ENCODE measurements at places on chromosomes 5 and 9. TPM values are rescaled to one million over a fixed set of nuclear protein-coding genes. Genes with fewer than 3 reads are reported as not detected.
A peak's percentile ranks its signal among the peaks of the same experiment; 100 is the strongest.

- H3K27me3 ChIP-seq, result no peaks in the 10 kb centered on the region
- peaks cover 57% of the 10 kb centered on the region for H3K36me3 ChIP-seq
- no peak for DNase-seq
- H3K4me1 ChIP-seq, result peaks cover 56% of the 10 kb centered on the region
- H3K4me3 ChIP-seq, result peak overlapping the region; percentile 97
These were observed 1.1 kb downstream of the MAML1 start for GRCh38 chr5:179733772-179734126.

- no peak overlapping the region for H3K4me3 ChIP-seq
- H3K4me1 ChIP-seq, result no peaks in the 10 kb centered on the region
- no peak for DNase-seq
- peaks cover 5% of the 10 kb centered on the region for H3K27me3 ChIP-seq
- H3K36me3 ChIP-seq, result no peaks in the 10 kb centered on the region
These were observed 403.0 kb downstream of the ARHGEF28 start for GRCh38 chr5:74028976-74029375.

- no peak overlapping the region for H3K27ac ChIP-seq
- H3K36me3 ChIP-seq, result peaks cover 2% of the 10 kb centered on the region
- H3K4me1 ChIP-seq, result peaks cover 22% of the 10 kb centered on the region
- no peak overlapping the region for H3K4me3 ChIP-seq
- no peaks in the 10 kb centered on the region for H3K27me3 ChIP-seq
- DNase-seq, result no peak
These were observed 142.9 kb upstream of the POU5F2 start for GRCh38 chr5:93884254-93884653.

DNA sequence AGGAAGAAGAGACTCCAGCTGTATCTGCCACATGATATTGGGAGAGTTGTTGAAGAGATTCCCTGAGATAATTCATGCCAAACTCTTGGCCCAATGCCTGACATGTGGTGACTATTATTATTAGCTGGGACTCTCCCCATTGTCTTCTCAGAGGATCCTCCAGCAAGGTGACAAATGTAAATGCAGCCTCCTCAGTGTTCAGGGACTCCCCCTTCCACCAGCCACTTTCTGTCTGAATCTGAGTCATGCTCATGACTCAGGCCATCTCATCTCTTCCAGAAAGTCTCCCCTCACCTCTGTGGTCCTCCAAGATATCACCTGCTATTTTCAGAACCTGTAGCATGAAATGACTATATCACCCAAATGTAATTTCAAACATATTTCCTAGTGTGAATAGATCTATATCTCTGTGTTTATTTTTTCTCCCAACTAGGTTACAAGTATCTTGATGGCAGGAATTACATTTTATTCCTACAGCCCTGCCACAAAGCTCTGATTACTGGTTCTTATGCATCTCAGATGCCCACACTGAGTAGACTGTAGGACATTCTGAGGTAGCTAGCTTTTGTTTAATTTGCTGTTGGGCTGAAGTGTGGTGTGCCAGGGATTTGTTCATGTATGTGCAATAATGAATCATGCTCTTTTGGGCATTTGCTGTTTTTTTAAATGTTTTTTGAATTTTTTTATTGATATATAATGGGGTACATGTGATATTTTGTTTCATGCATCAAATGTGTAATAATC, 126.6 kb upstream of the IL12B start:
- no peak overlapping the region for H3K4me3 ChIP-seq
- peaks cover 20% of the 10 kb centered on the region for H3K27me3 ChIP-seq
- H3K27ac ChIP-seq, result peak overlapping the region; percentile 60
- DNase-seq, result peak; percentile 84
- peaks cover 47% of the 10 kb centered on the region for H3K4me1 ChIP-seq

DNA sequence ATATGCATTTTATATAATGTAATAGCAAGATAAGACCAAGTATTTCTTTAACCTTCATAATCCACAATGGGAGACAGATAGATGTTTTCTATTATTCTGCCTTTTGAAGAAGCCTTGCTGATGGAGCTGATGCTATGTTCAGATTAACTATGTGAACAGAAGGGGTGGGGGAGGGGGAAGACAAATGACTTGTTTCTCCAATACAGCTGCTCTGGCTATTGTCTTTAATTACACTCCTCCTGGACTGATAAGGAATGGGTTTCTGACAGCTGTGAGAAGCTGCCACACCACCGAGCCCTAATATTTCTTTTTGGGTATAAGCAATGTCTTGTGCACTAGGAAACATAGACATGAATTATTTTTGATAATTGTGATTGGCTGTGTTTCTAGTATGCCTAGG, 62.0 kb downstream of the CAVIN4 start:
- H3K4me3 ChIP-seq, result no peak overlapping the region
- DNase-seq, result no peak
- no peaks in the 10 kb centered on the region for H3K36me3 ChIP-seq
- no peak overlapping the region for H3K27ac ChIP-seq

DNA sequence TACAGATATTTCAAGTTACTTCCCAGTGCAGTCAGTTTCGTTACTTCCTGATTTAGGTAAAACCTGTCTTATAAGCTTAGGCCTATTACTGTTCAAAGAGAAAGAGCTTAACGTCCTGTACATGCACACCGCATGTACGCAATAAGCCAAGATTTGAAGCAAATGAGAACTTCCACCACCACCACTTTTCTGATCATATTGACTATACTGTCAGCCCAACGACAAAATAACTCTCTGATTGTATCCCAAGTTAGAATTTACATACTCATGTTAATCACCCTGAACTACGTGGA, 5.1 kb downstream of the NFIB start:
- no peak overlapping the region for H3K27ac ChIP-seq
- peaks cover 10% of the 10 kb centered on the region for H3K4me1 ChIP-seq
- peaks cover 50% of the 10 kb centered on the region for H3K27me3 ChIP-seq
- DNase-seq, result no peak

DNA sequence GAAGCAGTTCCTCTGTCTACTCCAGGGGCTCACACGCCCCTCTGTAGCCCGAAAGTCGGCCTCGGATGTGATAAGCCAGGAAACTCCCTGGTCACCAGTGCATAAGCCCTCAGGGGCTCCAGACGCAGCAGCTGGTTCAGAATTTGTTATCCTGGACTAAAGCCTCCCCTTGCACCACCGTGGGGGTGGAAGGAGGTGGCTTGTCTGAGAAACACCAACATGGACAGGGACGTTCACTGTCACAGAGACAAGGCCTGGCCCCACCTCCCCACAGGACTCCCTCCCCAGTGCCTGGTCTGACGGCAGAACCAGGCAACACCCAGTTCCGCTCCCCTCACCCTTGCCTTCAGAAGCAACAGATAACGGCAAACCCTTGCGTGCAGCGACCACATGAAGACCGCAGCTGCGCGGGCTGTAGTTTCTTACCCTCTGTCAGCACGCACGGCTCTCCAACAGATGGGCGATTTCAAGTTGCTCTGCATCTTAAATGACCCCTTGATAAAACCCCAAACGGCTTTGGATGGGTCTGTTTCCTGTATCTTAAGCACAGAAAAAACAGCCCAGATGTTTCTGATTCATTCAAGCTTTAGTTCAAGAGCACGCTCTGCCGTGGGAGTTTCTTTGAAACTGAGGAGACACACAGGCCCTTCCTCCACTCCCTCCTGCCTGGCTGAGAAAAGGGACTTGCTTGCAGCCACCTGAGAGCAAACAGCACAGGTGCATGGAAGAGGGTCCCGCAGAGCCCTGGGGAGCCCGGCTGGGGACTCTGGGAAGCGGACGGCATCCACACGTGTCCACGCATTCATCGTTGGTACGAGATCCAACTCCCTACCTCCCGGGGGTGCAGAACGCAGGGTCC, 44.7 kb upstream of the NKD2 start:
- H3K4me3 ChIP-seq, result peak overlapping the region; percentile 59
- peak overlapping the region; percentile 90 for H3K27ac ChIP-seq
- peaks cover 36% of the 10 kb centered on the region for H3K4me1 ChIP-seq
- H3K27me3 ChIP-seq, result peaks cover 33% of the 10 kb centered on the region
- H3K36me3 ChIP-seq, result no peaks in the 10 kb centered on the region

DNA sequence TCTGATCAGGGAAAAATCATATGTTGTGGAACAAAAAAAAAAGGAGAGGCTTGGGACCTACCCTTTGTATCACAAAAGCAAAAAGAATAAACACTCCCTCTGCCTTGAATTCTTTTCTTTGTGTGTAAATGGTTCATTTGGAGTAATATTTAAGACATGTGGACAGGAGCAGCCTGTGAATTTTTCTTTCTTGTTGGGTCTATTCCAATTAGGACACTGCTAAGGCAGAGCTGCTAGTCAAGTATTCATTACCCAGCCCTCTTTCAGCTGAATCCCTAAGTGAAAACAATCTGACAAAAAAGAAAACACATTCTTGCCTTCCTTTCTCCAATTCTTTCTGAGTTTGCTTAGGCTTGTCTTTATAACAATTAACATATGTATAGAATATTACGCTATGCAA, 330.0 kb downstream of the EBF1 start:
- no peak overlapping the region for H3K4me3 ChIP-seq
- DNase-seq, result no peak

DNA sequence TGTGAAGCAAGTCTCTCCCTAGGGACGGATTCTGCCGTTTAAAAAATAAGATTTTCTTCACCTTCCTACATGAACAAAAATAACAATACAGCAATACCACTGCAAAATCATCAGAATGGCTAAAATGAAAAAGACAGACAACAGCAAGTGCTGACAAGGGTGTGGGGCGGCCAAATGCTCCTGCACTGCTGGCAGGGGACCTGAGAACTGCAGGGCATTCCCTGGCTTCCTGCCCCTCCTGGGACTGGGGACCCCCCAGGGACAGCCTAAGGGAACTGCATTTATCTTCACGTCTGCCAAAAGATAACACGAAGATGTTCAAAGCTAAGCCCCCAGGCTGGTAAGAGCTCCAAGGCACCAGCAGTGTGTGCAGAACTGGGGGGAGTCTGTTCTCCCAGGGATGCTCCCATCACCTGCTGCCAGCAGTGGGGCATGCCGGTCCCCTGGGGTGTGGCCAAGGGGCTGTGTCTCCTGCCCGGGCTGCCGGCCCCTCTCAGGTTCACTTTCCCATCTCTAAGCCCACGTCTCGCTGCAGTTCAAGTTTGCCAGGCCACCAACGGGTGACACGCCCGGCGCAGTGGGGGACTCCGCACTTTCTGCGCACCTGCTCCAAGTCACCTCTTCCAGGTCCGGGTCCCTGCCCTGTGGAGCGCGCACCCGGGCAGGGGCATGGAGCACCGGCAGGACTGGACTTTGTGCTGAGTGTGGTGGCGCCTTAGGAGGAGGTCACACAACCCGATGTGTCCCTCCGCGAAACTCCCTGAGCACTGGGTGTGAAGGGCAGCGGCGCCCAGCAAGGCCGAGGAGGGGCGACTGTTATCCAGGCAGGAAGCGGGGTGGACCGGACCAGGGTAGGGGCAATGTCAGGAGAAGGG, 4.5 kb upstream of the EGFL7 start:
- H3K4me1 ChIP-seq, result peaks cover 13% of the 10 kb centered on the region
- peaks cover 27% of the 10 kb centered on the region for H3K27me3 ChIP-seq
- no peaks in the 10 kb centered on the region for H3K36me3 ChIP-seq
- no peak for DNase-seq
- H3K27ac ChIP-seq, result no peak overlapping the region

- no peak for DNase-seq
- no peaks in the 10 kb centered on the region for H3K36me3 ChIP-seq
- no peak overlapping the region for H3K4me3 ChIP-seq
- H3K27me3 ChIP-seq, result peaks cover 29% of the 10 kb centered on the region
- H3K27ac ChIP-seq, result no peak overlapping the region
These were observed 83.7 kb downstream of the HRH2 start for GRCh38 chr5:175741556-175741955.

DNA sequence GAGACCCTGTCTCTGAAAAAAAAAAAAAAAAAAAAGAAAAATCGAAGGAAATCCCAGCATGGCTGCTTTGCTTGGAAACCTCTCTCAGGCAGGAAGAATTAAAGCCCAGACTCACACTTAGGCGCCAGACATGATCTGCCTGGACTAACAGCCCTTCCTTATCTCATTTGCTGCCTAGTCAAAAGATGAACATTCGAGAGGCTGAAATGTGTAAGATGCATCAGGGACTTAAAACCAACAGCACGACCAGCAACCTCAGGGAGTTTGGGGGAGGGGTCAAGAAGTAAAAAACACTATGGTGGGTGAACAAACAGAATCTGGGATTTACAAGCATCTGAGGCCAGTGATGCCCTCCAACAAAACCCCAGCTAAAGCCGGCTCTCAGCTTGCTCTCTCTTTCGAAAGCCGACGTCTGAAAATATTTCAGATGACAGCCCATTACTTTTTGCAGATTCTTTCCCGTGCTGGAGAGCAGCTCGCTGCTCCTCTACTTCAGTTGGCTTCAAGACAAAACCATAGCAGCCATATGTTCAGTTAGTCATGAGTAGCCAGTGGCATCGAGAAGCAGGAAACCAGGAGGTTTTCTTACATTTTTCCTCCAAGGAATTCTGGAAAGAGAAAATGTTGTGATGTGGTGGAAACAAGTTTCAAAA, 249.9 kb downstream of the MARCHF11 start:
- no peak overlapping the region for H3K4me3 ChIP-seq
- no peak for DNase-seq
- H3K27ac ChIP-seq, result no peak overlapping the region
- H3K4me1 ChIP-seq, result no peaks in the 10 kb centered on the region
- no peaks in the 10 kb centered on the region for H3K27me3 ChIP-seq

- H3K4me3 ChIP-seq, result no peak overlapping the region
- H3K27ac ChIP-seq, result no peak overlapping the region
- DNase-seq, result no peak
- H3K4me1 ChIP-seq, result no peaks in the 10 kb centered on the region
- no peaks in the 10 kb centered on the region for H3K36me3 ChIP-seq
- H3K27me3 ChIP-seq, result no peaks in the 10 kb centered on the region
These were observed 126.4 kb downstream of the SPOCK1 start for GRCh38 chr5:137372773-137373160.

C5orf46 gene
- not detected for total RNA-seq

TPM2 gene
- total RNA-seq, result 5.3 TPM

AKNA gene
- 166 TPM for total RNA-seq

GABBR2 gene
- total RNA-seq, result not detected

KIF4B gene
- 0.11 TPM for total RNA-seq
